ENCODE measurements at places on chromosomes 5 and 9.

- no peak for DNase-seq
These were observed 27.2 kb upstream of the CCNJL start for GRCh38 chr5:160339406-160340130.

- no peak for DNase-seq
These were observed 266.1 kb downstream of the ZSWIM6 start for GRCh38 chr5:61598126-61598525.

DNA sequence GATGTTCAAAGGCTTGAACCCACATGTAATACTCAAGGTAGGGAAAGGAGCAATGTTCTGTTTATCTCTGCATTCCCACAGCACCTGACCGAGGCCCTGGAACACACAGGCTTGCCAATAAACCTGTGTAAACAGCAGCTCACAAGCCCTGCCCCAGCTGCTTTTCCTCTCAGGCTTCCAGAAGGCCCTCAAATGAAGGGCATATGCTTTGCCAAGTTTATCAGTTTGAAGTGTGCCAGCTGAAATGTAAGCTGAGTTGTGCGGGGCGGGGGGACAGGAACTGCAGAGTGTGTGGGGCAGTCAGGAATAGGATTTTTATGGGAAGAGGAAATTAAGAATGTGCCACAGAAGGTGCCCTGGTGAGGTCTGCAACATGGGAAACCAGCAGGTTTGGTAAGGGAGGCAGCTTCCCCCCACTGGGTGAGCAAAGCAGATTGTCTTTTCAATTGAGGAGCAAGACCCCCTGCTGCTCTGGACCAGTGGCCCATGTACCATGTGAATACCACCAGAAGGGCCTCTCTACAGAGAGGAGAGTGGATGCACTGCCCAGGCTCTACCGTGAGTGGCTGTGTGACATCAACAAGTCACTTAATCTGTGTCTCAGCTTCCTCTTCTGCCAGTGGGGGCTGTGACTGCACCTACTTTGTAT lies 194.8 kb downstream of the SPOCK1 start:
- DNase-seq = no peak

DNA sequence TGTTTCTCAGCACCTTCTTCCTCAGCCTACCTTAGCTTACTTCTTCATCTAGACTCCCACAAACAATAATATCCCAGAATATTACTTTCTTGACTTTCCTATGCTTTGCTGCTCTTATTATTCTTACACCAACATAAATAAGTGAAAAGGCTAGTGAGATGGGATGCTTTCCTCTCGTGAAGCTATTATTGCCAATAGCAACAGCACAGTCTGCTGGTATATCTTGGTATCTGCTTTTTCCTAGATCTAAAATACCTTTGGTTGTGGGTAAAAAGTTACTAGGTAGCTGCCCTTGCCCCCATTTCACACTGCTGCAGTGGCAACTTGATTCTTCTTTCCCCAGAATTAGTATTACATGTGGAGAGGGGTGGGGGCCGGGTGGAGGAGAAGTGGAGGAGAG lies 26.1 kb upstream of the GLIPR2 start:
- DNase-seq = no peak

DNA sequence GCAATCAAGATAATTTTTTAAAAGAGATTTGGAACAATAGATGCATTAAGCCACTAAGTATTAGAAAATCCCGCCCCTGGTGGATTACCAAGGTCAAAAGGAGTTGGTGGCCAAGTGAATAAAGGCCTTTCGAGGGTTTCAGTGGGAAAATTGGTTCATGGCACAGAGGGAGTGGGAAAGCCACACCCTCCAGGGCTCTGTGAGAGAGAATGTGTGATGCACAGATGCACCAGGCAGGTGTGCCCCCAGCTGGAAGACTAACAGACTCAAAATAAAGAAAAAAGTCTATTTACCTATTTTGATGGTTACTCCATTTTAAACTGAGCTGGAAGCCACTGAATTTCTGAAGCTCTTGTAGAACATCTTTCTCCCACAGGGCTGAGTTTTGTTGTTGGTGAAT lies 278.0 kb downstream of the DRD1 start:
- DNase-seq = no peak

DNA sequence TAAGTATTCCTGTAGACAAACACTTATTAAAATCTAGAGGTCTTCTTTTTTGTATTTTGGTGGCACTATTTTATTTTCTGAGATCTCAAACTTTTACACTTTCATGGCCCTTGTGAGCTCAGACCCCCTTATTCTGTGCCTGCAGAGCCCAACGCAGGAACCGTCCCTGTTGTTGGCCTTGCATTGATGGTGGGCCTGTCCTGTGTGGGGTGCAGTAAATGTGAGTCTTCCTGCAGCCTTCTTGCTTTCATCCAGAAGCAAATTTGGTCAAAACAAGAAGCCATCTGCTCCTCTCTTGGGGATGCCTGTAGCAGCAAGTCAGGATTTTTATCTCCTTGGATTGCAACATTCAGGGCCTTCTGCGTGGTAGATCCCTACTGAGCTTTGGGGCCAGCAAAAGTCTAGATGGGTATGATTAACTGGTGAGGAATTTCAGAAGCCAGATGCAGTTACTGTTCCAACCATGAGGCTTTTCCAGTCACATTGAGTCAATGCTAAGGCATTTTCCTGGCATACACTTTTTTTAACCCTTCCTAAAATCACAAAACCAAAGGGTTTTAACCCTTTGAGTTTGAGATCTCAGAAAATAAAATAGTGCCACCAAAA lies 31.7 kb downstream of the BASP1 start:
- DNase-seq = no peak

DNA sequence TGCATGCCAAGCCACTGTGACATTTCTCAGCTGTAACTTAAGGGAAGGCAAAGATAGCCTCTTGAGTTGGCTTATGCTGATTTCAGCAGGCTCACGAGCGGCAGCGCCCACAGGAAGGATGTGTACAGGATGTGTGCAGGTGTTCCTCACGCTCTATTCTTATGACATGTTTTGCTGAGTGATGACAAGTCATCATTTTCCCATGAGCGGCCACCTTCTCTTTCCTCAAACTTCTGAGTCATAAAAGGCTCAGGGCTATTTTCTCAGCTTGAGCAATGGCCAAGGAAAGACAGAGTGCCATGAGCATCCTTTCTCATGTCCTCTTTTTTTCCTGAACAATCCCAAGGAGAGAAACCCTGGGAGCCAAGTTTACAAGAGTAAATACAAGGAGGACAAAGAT lies 365.9 kb downstream of the PLK2 start:
- no peak for DNase-seq

- DNase-seq = no peak
These were observed 467.8 kb downstream of the TMEM232 start for GRCh38 chr5:110258460-110259216.

GRCh38 chr9:76216161-76216649 lies 178.0 kb downstream of the RFK start:
- no peak for DNase-seq

DNA sequence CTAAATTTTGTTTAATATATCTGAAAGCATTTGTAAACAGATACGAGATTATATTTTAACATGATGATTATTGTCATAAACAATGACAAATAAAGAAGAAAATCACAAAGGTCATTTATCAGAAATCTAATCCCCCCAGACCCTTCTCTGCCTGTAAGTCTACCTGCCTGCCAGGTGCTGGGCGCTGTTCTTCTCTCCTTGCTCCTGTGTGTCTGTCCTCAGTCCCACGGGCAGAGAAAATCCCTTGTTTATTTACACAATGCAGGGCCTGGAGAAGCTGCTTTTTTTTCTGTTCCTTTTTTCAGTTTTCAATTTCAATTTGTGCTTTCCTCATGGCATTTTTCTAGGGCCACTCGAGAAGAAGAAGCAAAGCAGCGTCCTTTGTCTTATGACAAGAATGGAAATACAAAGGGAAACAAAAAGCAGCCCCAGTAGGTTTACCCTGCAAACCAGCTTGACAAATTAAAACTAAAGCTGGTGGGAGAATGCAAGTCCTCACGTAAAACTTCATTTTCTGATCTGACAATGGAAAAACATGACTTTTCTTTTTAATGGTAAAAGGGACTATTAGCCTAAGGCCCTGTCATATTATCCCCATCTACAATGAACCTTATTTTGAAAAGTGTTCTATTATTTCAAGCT lies 282.4 kb upstream of the KLF9 start:
- no peak for DNase-seq

GRCh38 chr5:15363601-15364000 lies 136.4 kb upstream of the FBXL7 start:
- no peak for DNase-seq

DNA sequence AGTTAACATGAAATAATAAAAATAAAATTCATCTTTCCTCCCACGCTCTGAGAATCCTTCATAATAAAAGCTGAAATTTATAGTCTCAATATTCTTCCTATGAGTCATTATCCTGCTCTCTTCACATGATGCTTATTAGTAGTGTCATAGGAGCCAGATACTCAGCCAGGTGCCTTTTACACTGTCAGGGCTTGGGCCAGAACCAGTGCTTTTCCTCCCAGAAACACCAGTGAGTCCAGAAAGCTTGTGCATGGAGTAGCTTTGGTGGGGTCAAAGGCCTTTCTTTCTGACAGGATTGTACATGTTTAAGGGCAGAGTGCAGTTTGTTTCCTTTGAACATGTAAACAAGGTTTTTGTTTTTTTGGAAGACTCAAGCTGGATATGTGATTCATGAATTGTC lies 6.8 kb downstream of the LSM11 start:
- DNase-seq = no peak

- DNase-seq = no peak
These were observed 20.6 kb downstream of the OLFML2A start for GRCh38 chr9:124797343-124798103.

DNA sequence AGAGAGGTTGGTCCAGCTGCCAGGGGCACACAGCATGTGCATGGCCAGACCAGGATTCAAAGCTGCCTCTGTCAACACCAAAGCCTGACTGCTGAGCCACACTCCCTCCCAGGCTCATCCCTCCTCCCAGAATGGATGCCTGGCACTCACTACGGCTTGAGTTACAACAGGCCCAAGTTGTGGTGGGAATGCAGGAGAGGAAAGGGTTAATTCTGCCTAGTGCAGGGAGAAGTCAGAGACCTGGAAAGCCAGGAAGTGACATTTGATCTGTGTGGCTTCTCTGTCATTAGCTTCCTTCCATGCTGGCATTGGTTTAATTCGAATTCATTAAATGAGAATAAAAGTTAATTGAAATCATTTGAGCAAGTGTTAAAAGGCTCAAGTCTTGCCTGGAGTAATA lies 150.0 kb downstream of the NSG2 start:
- no peak for DNase-seq

- DNase-seq = no peak
These were observed 137.0 kb downstream of the ADAMTSL1 start for GRCh38 chr9:18610956-18611355.

DNA sequence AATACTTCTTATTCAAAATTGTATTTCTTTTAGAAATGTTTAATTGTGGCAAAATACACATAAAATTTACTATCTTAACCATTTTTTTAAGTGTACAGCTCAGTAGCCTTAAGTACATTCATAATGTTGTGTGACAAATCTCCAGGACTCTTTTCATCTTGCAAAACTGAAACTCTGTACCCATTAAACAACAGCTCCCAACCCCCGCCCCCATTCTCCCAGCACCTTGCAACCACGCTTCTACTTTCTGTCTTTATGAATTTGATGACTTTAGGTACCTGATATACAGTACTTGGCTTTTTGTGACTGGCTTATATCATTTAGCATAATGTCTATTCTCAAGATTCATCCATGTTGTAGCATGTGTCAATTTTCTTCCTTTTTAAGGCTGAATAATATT lies 2.8 kb upstream of the IL5 start:
- no peak for DNase-seq

- no peak for DNase-seq
These were observed 24.9 kb downstream of the ROPN1L start for GRCh38 chr5:10466446-10467073.

- no peak for DNase-seq
These were observed at the start of gene OSMR for GRCh38 chr5:38845526-38846378. OSMR (plus strand) TSS chr5:38846012; CDS start chr5:38869045, 23,033 bp downstream.

DNA sequence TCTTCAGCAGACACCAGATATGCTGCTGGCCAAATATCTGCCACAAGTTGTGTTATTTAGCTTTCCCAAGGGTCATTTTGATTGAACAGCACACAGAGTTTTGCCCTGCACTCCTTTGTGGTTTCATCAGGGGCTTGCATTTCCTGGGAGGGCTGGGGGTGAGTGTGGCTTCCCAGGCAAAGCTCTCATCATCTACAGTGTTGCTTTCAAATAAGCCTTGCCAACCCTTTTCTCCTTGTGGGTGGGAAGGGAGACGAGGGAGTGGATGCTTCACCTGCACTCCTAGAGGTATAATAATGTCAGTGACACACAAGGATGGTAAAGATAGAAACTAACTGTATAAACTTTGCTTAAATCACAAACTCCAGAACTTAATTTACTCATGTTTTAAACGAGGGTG lies 107.0 kb downstream of the MARCHF11 start:
- no peak for DNase-seq

DNA sequence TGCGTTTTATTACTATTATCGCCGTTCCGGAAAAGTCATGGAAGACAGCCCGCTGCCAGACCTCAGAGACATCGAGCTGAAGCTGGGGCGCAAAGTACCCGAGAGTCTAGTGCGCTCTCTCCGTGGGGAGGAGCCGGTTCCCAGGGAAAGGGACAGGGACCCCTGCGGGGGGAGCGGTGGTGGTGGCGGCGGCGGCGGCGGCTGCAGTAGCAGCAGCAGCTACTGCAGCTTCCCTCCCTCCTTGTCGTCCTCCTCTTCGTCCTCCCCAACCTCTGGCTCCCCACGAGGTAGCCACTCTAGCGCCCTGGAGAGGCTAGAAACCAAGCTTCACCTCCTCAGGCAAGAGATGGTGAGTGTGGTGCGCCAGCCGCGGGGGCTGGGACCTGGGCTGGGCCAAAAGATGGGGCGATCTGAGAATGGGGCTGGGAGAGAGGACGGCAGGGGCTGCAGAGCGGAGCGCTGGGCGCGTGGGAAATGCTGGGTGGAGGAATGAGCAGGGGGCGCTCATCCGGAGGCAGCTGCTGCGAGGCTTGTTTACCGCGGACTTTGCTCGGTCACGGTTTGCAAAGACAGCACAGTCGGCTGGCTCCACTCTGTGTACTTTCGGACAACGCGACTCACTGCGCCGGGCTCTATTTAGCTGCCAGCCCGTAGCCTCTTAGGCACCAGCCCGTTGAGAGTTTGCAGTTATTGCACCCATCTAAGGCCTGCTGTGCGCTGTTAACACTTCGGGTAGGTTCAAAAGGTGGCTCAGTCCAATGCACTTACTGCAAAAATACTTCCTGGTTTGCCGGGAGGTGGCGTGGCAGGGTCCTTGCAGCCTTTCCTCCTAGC lies 1.1 kb downstream of the LURAP1L start:
- no peak for DNase-seq

DNA sequence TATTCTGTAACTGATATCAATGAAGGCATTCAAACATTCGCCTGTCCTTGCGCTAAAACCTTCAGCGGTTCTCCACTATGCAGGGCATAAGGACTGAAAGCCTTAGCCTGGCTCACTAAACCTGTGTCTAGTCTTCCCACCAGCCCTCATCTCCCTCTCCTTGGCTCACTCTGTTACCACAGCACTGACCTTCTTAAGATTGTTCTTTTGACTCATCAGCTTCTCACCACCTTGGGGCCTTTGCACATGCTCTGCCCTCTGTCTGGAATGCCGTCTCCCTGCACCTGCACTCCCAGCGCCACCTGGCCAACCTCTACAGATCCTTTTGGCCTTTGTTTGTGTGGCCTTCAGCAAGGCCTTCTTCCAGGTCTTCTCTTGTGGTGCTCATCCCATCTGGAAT lies 131.8 kb upstream of the IER5L start:
- DNase-seq = no peak

GRCh38 chr5:59597690-59598546 lies 295.6 kb downstream of the PDE4D start:
- DNase-seq = no peak

Data from stimulated activated CD8-positive, alpha-beta memory T cell treated with anti-CD3 and anti-CD28 coated beads, Interleukin-15, amount 100 ng/mL, for 1 hour (primary cell).